ENCODE measurements at places on chromosomes 12 and 14.

DNA sequence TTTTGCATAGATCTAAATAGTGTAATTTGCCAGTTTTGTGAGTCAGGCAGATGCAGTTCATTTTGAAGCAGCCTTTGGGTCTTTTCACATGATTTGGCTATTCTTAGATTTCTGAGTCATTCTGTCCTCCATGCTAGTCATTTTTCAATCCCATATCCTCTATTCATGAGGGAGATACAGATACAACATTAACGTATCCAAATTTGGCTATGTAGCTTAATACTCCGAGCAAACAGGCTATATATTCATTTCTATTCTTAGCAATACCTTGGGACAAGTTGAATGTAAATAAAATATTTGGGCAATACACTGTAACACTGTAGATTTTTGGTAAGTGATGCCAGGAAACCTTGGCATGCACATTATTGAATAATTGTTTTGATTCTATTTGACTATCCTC, 270.7 kb upstream of the PDE3A start:
- no peak for DNase-seq

DNA sequence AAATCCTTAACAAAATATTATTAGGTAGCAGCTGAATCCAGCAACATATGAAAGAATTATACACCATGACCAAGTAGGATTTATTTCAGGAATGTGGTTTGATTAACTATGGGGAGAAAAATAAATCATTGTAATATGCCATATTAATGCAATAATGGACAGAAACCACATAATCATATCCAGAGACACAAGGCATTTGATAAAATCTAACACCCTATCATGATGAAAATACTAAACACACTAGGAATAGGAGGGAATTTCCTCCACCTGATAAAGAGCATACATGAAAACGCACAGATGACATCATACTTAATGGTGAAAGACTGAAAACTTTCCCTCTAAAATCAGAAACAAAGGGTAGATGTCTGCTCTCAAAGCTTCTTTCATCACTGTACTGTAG, 238.9 kb downstream of the PHLDA1 start:
- DNase-seq = no peak

GRCh38 chr14:29584992-29585391, 342.7 kb downstream of the PRKD1 start:
- peak; percentile 6 for DNase-seq

DNA sequence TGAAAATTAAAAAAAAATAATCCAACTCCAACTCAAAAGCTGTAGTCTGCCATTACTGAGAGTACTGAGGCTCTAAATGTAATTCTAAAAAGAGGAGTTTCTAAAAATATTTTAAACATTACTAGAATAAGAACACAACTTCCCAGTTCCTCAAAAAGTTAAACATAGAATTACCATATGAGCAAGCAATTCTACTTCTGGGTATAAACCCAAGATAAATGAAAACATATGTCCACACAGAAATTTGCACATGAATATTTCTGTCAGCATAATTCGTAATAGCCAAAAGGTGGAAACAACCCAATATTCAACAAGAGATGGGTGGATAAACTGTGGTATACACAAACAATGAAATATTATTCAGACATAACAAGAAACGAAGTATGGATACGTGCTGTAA, 15.0 kb upstream of the NR2C1 start:
- DNase-seq = no peak

GRCh38 chr12:11584221-11584855, 65.1 kb upstream of the ETV6 start:
- DNase-seq = no peak

DNA sequence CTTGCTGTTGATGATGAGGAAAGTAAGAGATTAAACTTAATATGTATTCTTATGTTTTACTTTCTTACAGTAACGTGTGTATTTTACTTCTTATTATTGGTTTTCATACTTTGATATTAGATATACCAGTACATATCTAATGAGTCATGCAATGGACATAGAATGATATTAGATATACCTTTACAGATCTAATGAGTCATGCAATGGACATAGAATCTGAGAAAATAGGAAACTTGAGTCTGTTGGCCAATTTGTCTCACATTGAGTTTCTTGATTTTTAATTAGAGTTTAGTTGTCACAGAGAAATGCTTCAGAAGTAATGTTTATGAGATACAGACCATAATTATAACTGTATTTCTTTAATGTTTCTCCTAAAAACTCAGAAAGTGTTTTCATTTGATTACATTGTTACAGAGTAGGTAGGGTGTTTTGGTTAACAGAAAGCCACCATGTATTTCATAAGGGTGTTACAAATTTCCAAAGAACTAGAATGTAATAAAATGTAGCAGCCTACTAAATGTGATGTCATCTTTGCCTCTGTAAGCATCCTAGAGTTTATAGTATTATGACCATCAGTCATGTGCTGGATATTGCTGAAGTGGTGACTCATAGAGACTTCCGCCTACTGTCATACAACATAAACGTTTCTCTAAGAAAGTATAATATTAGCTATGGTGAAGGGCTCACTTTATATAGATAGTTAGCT, 3.0 kb downstream of the GAS2L3 start:
- DNase-seq = no peak

DNA sequence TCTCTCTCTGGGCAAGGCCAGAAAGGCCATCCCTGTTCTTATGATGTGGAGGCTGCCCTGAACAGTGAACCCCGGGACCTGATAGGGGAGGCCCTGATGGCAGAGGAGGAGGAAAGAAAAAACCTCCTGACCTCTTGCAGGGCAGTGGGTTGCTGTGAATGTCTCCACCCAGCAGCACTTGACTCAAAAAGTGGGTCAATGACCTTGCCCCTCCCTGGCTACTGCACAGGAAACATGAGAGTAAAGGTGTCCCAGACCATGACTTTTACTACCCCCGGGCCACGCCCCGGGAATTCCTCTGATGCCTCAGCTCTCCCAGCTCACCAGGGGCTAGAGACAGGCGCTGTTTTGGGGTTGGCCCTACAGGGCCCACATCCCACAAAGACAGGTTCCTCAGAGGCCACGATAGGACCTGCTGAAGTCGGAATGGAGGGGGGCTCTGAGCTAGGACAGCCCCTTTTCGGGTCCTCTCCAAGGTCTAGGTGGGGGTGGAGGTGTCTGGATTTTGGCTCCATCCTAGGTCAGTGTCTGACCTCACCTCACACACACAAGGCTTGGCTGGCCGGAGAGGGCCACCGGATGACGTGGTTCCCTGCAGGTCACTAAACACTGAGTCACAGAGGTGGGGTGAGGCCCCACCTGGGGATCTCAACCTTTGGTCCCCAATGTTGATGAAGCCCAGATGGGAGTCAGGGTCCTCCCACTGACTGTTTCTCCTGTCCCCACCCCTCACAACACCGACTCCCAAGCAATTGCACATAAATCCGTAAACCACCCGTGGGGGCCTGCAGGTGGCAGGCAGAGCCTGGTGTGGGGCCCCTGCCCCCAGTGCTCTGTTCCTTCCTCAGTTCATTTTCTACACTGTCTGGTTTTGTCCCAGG, 1.6 kb downstream of the RHOF start:
- no peak for DNase-seq

DNA sequence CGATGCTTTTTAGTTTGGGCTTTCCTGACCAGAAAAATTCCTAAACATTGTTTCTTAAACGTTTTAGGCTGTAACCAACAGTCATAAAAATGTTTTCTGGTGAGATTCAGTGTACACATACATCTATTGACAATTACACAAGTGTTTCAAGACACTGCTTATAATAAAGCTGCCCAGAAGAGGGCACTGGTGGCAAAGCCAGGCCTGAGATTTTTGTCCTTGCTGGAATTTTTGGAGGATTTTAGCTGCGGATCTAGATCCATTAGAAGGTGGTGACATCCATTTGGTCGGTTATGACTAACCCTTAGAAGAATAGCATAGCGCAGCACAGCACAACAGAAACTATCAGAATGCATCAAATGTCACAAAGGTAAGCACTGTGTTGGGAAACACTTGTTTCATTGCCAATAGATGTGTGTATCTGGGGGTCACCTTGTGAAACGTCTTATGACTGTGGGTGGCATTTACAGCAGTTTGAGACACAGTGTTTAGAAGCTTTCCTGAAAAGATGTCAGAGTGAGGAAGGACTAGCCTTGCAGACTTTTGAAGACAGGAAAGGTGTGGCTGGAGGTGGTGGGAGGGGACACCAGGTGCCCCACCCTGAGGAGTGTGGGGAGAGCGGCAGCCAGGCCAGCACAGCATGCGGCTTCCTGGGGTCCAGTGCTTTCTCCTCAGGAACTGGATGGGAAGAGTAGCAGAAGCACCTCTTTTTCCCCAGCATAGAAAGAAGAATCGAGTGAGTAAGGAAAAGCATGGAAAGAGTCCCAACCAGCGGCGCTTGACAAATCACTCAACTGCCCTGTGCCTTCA, 54.7 kb upstream of the FKBP4 start:
- peak; percentile 11 for DNase-seq
